ENCODE measurements at places on chromosomes 16 and 17. TPM values are rescaled to one million over a fixed set of nuclear protein-coding genes. Genes with fewer than 3 reads are reported as not detected.

DNA sequence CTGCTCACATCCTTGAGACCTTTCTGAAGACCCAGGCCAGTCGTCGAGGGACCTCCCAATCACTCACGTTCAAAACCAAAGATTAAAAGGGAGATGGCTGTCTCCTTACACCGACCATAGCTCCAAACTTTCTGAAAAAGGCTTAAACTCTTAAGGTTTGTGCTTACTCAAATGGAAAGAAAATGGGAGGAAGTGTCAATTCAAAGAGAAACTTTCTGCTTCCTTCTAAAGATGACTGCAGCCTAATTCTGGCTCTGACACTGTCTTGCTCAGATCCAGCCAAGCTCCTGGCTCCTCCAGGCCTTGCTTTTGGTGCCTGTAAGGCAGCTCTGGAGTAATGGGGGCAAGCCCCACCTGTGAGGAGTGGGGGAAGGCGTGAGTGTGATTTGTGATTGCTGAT, 54.9 kb upstream of the WSB1 start:
- H3K27me3 ChIP-seq, result no peaks in the 10 kb centered on the region
- no peak for DNase-seq
- no peaks in the 10 kb centered on the region for H3K36me3 ChIP-seq
- H3K4me3 ChIP-seq, result no peak overlapping the region
- H3K4me1 ChIP-seq, result no peaks in the 10 kb centered on the region

CLTC gene
- total RNA-seq, result 306 TPM

DNA sequence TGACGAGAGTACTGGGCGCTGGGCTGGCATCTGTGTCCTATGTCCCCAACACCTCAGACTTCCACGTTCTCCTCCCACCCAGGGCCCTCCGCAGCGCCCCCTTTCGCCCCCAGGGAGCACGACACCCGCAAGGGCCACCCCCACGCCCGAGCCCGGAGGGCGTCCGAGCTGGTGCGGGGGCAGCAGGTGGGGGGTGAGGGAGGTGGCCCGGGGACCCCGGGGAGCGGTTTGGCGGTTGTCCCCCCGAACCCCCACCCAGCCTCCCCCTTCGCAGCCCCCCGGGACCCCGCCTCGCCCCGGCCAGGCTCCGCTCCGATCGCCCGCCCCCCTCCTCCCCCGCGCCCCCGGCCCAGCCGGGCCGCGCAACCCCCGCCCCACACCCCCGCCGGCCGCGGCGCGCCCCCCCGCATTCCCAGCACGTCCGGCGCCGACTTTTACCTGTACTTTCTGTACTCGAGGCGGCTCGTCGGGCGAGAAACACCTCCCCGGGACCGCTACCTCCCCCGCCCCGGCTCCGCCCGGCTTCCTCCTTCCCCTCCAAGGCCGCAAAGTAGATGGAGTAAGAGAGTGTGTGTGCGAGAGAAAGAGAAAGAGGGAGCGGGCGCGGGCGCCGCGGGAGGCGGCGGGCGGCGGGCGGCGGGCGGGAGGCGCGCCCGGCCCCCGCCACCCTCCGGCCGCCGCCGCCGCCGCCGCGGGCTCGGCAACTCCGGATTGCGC, 901 bp downstream of the CDYL2 start:
- H3K27ac ChIP-seq, result no peak overlapping the region
- peak overlapping the region; percentile 27 for H3K4me3 ChIP-seq
- no peaks in the 10 kb centered on the region for H3K36me3 ChIP-seq
- DNase-seq, result peak; percentile 28
- no peaks in the 10 kb centered on the region for H3K27me3 ChIP-seq

DNA sequence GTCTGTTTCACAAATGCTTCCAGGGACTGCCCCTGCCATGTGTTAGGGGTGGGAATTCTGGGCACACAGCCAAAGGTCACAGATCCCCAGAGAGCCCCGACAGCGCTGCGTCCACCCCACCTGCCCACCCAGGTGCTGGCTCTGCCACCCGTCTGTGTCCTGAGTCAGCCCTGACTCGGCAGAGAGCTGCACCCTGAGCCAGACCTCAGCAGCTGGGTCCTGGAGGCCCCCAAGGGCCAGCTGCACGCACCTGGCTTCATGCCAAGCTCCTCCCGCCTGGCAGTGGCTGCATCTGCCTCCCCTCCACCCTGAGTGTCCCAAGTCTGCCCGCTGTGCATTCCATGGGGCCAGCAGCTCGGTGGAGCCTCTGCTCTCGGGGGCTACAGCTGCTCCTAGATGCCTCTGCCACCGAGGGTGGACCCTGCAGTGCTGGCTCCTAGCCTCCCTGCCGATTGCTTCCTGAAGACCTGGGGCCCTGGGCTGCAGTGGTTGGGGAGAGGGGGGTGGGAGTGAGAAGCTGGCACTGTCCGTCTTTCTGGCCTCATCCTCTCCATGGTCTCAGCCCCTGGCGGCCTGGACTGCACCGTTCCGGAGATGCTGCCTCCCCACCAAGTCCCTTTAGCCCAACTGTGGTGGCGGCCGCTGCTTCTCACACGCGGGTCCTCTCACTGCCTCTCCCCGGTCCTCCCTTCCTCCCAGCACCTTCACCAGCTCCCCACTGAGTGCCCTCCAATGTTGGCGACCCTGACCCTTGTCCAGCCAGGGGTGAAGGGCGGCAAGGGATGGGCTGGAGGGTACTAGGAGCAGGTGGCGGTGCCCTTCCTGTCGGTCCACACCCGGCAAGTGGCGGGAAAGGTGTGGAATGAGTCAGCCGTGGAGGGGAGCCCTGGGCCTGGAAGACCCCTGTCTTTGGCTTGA, 3.0 kb downstream of the SECTM1 start:
- H3K27ac ChIP-seq, result no peak overlapping the region
- peaks cover 33% of the 10 kb centered on the region for H3K4me1 ChIP-seq
- H3K36me3 ChIP-seq, result no peaks in the 10 kb centered on the region
- no peak overlapping the region for H3K4me3 ChIP-seq
- H3K27me3 ChIP-seq, result peaks cover 16% of the 10 kb centered on the region

PPP1R9B gene
- 43.2 TPM for total RNA-seq

DNA sequence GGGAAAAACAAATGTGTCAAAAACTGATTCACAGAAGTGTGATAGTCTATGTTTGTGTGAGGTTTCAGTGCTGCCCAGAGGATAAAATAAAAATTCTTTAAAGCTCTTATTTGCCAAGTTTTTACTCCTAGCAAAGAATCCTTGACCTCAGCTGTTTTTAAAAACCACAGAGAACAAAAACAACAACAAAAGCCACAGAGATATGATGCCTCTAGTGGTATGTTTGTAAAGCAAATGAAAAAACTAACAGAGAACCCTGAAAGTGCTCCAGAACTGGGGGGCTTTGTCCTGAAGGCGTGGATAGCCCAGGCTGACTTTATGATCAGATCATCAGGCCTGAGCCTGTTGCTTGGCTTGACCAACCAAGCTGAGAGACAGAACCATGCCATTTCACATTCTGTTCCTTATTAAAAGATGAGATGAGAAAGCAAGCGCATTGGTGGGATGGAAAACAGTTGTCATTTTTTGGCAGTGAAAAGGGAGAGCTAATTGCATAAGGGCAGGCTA, 411.0 kb downstream of the CPPED1 start:
- H3K27ac ChIP-seq, result no peak overlapping the region
- no peaks in the 10 kb centered on the region for H3K4me1 ChIP-seq
- DNase-seq, result no peak
- no peaks in the 10 kb centered on the region for H3K36me3 ChIP-seq
- H3K4me3 ChIP-seq, result no peak overlapping the region

Data from colonic mucosa (tissue), 4 donors.